A549 treated with CORT108297 at 1 μM for 4 hours (cell line): ENCODE measurements at places on chromosomes 7 and 10. TPM values are rescaled to one million over a fixed set of nuclear protein-coding genes. Genes with fewer than 3 reads are reported as not detected.

ZPBP gene
- total RNA-seq: not detected in 5 replicates

KCP gene
- total RNA-seq: 0.14 to 0.25 TPM (median 0.22 TPM) in 5 replicates

SEPHS1 gene
- total RNA-seq: 62.0 to 82.1 TPM (median 66.5 TPM) in 5 replicates

TSPAN15 gene
- 81.5 to 113 TPM (median 107 TPM) in 5 replicates for total RNA-seq

COMTD1 gene
- 29.2 to 56.7 TPM (median 53.1 TPM) in 5 replicates for total RNA-seq

HOXA2 gene
- 0.84 to 1.2 TPM (median 0.90 TPM) in 5 replicates for total RNA-seq

SKIDA1 gene
- 0.99 to 1.7 TPM (median 1.5 TPM) in 5 replicates for total RNA-seq

FBH1 gene
- 34.5 to 42.3 TPM (median 39.2 TPM) in 5 replicates for total RNA-seq

PLAC9 gene
- total RNA-seq: 0.15 TPM in 1 of 5 replicates, not detected in the others

GARIN1A gene
- 0.33 to 0.70 TPM (median 0.45 TPM) in 5 replicates for total RNA-seq

SORCS1 gene
- not detected in 5 replicates for total RNA-seq

GDF10 gene
- 0.06 to 0.14 TPM (median 0.09 TPM) in 5 replicates for total RNA-seq

WNT2 gene
- 0.04 TPM in 1 of 5 replicates, not detected in the others for total RNA-seq

OR6B1 gene
- total RNA-seq: not detected in 5 replicates

COL28A1 gene
- total RNA-seq: 0.42 to 0.75 TPM (median 0.58 TPM) in 5 replicates

CALHM1 gene
- total RNA-seq: 0.02 TPM in 1 of 5 replicates, not detected in the others

CEP55 gene
- total RNA-seq: 55.6 to 80.3 TPM (median 65.6 TPM) in 5 replicates

GRM3 gene
- total RNA-seq: not detected in 5 replicates

EN2 gene
- total RNA-seq: 0.48 to 1.0 TPM (median 0.92 TPM) in 5 replicates

CLEC2L gene
- total RNA-seq: 0.08 to 0.13 TPM (median 0.11 TPM) in 5 replicates

FAM24B gene
- total RNA-seq: 14.1 to 15.2 TPM (median 15.0 TPM) in 5 replicates

CNTNAP2 gene
- total RNA-seq: 0.01 TPM in 2 of 5 replicates, not detected in the others

PHYHIPL gene
- total RNA-seq: 0.18 to 0.39 TPM (median 0.31 TPM) in 5 replicates

FEZF1 gene
- not detected in 5 replicates for total RNA-seq

ITGA8 gene
- total RNA-seq: not detected in 5 replicates

TRIM73 gene
- total RNA-seq: 1.3 to 2.3 TPM (median 2.2 TPM) in 5 replicates

NANOS1 gene
- total RNA-seq: 1.6 to 3.2 TPM (median 2.9 TPM) in 5 replicates

PLXNA4 gene
- total RNA-seq: 0.97 to 1.9 TPM (median 1.4 TPM) in 5 replicates

CLDN15 gene
- total RNA-seq: 7.7 to 15.5 TPM (median 13.1 TPM) in 5 replicates
